Kasumi-1 (cell line): ENCODE measurements at places on chromosomes 3 and 15.
A peak's percentile ranks its signal among the peaks of the same experiment; 100 is the strongest.

- DNase-seq = no peak
Measured at GRCh38 chr3:112084980-112085705, 1.0 kb upstream of the C3orf52 start.

DNA sequence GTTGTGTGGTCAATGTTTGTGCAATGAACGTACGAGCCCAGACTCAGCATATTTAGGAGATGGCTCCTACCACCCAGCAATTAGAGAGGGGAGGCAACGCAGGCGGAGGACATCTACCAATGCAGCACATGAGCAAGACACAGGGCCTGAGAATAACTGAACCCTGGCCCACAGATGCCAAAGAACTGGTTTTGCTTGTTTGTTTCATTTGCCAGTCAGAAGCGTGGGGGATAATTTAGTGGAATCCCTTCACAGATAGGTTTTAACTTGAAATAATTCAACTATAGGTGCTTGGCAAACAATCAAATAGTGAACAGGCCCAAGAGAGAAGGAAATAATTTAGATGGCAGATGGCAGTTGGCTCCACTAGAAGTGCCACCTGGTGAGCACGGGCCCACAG lies 54.8 kb downstream of the LIPC start:
- no peak for DNase-seq

GRCh38 chr3:89572261-89572660 lies 464.8 kb downstream of the EPHA3 start:
- no peak for DNase-seq

DNA sequence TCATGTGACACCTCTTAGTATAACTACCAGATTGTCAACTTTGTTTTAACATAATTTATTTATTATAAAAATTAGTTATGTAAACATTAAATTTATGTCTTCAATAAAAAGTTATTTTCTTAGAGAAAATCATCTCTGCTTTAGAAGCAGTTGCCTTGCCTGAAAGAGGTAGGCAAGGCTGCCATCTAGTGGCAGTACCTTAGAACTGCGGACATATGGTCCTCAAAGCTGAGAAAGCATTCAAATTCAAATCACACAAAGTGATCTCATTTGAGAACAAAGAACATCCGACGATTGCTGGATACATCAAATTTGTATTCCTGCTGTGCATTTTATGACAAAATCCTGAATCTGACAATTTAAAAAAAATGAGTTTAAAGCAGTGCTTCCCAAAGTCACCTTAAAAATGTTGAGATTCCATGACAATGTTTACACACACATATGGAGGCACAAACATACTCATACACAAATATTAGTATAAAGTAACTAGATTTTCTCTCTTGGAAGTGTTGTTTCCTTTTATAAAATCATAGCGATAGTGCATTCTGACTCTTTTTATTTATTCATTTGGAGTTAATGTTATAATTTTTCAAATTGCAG lies 617.4 kb downstream of the CADM2 start:
- DNase-seq = peak; percentile 62

GRCh38 chr3:16385151-16385550 lies 120.1 kb downstream of the OXNAD1 start:
- no peak for DNase-seq

DNA sequence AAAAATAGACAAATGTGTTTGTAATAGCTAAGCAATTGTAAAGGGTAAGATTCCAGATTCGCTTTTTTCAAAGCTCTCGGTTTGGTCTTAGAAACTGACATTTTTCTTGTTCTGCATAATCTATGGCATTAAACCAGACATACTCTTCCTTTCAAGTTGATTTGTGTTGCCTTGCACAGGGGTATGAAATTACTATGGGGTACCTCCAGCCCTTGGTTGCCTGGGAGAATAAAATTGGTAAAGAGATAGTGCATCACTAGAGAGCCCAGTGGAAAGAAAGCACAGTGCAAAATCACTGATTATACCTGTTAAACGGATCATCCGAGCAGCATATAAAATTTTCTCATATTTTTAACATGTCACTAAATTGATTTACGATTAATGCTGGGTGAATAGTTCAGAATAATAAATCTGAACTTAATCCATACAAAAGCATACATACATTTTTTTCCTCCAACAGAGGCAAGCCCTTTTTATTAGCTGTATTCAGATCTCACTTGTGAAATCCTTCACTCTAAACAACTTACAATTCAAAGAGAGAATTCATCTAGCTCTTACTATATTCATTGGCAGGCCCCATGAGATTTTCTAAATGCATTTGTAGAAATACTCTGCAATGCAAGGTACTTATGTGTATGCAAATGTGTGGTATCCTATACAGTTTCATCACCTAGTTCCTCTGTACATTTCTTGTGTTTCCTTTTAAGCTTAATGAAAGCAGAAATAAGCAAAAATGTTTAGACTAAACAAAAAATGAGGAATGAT lies 224.4 kb downstream of the ROBO1 start:
- DNase-seq = no peak

GRCh38 chr3:69212411-69213160 lies 90.2 kb upstream of the LMOD3 start:
- peak; percentile 17 for DNase-seq

GRCh38 chr3:38229036-38229435 lies 36.6 kb upstream of the SLC22A13 start:
- DNase-seq = no peak

DNA sequence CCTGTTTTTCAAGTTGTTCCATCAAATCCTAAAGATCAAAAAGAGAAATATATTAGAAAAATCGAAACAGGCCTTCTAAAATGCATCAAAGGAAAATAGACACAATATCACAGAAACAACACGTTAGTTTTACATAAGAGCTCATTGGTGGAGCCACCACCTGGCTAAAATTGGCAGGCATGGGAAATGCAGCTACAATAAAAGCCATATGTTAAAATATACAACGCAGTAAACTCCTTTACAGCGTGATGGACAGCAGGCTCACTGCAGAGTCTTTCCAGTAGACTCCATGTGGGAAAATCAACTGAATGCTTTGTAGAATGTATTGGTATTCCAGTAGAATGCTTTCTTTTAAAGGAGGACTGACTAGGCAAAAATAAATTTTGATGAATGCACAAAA lies 40.9 kb upstream of the MYO5C start:
- DNase-seq = no peak

DNA sequence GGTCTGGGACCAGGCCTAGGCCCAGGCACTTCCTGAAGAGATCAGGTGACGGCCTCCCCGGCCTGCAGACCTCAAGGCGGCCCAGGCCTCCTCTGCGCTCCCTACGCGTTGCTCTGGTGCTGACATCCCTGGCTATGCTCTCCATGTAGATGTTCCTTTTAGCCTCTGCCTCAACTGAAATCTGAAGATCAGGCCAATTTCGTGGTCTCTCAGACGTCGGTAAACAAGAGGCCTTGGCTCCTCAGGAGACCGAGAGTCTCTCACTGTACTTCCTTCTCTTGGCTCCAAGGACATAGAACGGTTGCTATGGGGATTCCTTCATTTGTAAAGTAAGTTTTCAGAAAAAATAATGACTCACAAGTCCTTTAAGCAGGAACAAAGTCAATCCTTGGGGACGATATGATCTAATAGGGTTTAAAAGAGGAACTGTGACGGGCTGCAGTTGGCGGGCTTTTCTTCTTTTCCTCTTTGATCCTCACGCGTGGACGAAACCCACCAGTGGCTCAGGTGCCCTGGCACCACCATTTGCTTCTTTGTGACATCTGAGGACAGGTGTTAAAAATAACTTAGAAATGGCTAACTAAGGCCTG lies 55.6 kb upstream of the CGNL1 start:
- peak; percentile 74 for DNase-seq

DNA sequence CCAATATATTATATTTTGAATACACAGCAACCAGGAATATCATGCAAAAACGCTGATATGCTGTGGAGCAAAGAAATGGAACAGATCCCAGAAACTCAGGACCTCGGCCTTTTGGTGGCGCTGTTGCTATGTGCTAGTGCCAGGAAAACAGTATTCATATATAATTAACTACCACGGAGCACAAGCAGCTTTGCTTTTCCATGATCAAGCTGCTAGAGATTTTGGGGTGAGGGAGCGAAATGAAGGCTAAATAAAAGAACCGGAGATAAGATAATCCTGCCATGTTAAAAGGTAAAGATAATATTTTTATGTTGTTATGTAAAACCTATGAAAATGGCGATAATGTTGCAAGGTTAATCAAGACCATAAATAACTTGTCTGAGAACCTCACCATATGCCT lies 157.7 kb upstream of the FAM3D start:
- peak; percentile 74 for DNase-seq

- DNase-seq = no peak
Measured at GRCh38 chr15:70777170-70777926, 14.0 kb upstream of the UACA start.

- DNase-seq = peak; percentile 49
Measured at GRCh38 chr15:84749111-84749991, 959 bp downstream of the ZNF592 start.

GRCh38 chr3:11220230-11220629 lies 52.0 kb upstream of the ATG7 start:
- no peak for DNase-seq

- no peak for DNase-seq
Measured at GRCh38 chr15:70588613-70589012, 174.7 kb downstream of the UACA start.

DNA sequence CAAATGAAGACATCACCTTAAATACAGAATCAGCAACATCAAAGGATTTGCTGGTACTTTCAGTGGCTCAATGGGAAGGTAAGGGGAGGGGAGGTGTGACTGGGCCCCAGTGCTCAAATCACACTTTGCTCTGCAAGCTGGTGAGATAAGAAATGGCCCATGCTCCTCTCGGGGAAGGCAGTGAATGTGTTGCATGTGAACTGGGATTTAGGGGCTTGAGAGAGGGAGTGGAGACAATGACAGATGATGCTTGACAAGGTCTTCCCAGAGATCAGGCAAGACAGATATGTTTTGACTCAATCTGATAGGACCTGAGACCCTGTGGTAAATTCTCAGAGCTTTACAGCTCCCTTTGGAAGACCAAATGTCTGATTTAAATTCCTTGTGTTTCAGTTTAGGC lies 233.0 kb upstream of the PROK2 start:
- no peak for DNase-seq

GRCh38 chr15:55074431-55074830 lies 122.3 kb downstream of the RSL24D1 start:
- DNase-seq = no peak

- DNase-seq = no peak
Measured at GRCh38 chr3:184132945-184133344, 2.2 kb upstream of the EIF2B5 start.

DNA sequence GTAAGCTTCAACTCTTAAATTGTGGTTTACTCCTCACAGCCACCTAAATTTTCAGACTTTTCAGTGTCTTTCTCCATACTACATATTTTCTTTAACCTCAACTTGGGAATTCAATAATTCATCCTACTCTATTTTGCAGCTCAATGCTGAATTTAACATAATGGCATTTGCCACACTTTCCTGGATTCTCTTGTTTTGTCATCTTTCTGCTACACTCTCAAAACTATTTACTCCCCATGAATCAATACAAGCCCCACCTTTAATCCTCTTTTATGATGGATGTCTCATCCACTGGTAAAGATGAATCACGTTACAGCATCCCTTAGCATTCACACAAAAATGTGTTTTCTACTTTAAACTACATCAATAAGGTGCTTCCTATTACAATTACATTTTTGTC lies 19.6 kb upstream of the CHMP2B start:
- no peak for DNase-seq

GRCh38 chr15:59158701-59159034 lies 48.0 kb upstream of the LDHAL6B start:
- no peak for DNase-seq

DNA sequence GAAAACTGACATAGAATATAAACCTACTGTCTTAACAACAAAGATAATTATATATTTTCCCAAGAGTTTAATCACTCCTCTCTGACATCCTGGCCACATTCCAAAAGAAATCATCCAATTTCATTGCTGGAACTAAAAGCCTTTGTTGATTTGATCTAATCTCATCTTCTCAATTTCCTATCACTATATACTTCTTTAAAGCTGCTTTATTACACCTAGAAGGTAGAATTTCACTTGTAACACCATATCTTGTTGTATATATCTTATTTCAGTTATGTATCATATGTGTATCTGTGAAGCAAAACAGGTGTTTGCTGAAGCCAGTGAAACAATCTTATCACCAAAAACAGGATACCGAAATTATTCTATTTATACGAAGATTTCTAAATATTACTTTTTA lies 740.2 kb downstream of the ROBO1 start:
- no peak for DNase-seq

DNA sequence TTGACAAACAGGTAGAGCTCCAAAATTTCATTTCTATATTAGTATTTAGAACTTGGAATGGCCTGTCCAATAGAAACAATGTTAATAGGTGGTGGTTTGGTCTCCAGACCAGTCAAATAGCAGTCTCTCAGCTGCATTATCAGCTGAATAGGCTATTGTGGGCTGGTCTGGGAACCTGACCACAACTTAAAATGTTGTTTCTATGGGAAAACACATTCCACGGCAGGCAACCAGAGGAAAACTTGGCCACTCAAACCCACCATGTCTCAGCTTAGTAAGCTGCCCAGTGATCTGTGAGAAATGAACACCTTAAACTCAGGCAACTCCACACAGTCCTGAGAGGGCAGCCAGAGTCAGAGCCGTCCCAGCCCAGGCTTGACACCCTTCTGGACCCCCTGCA lies 20.4 kb downstream of the FBN1 start:
- DNase-seq = no peak
